ENCODE measurements at places on chromosomes 1 and 21.

DNA sequence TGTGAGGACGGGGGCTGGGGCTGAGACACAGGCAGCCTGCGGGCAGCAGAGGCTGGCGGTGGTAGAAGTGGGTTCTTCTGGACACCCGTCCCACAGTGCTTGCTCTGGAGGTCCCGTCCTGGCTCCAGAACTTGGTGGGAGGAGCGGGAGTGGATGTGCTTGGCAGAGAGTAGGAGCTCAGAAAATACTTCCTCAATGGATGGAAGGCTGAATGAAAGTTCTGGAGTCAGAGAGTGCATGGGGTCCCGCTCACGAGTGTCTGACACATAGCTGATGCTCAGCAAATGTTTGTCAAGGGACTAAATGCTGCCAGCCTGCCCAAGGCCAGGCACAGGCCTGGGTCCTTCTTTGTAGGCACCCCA, 13.4 kb upstream of the NES start:
- no peak for DNase-seq

GRCh38 chr21:44255511-44255981, 6.2 kb downstream of the DNMT3L start:
- no peak for DNase-seq

DNA sequence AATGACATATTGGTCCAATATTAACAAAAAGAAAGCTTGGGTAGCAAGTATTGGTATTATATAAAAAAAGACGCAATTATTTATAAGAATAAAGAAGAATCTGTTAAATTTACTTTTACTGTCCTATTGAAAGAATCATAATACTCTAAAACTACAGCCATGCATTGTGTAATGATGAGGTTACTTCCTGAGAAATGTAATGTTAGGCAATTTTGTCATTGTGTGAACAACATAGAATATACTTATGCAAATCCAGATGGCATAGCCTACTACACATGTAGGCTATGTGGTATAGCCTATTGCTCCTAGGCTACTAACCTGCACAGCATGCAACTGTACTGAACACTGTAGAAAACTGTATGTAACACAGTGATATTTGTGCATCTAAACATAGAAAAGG, 121.2 kb upstream of the PTGFR start:
- no peak for DNase-seq

- no peak for DNase-seq
Observed at GRCh38 chr1:243315893-243316292, 60.1 kb downstream of the SDCCAG8 start.

DNA sequence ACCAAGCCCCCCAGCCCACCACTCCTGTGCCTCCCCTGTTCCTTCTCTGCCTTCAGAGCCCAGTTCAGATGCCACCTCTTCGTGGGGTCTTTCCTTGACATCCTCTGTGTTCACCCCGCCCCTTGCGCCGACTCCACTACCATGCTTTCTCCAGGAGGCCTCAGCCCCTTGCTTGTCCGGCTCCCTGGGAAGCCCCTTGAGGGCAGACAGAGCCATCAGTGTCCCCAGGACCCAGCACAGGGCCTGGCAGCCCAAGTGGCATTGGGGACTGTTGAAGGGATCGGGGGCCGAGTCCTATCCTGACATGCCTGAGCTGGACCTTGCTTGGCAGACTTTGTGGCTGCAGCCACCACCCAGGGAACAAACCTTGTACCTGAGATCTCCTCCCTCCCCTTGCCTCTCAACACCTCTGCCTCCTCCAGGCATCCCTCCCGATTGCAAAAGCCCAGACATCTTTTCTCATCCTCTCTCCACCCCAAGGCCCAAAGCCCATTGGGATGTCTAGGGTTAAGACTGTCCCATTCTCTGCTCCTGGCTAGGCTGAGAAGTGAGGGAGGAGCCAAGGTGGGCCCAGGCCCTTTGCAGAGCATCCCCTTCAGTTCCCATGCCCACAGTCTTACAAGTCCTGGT, 3.4 kb downstream of the CLDN19 start:
- no peak for DNase-seq

All from hippocampal formation (tissue), 2 donors.